ENCODE measurements at places on chromosomes 5 and 9.
A peak's percentile ranks its signal among the peaks of the same experiment; 100 is the strongest.

GRCh38 chr5:139268364-139269202, 25.0 kb upstream of the MATR3 start:
- no peak for DNase-seq

GRCh38 chr5:129249886-129250285, 155.3 kb downstream of the ISOC1 start:
- no peak for DNase-seq

DNA sequence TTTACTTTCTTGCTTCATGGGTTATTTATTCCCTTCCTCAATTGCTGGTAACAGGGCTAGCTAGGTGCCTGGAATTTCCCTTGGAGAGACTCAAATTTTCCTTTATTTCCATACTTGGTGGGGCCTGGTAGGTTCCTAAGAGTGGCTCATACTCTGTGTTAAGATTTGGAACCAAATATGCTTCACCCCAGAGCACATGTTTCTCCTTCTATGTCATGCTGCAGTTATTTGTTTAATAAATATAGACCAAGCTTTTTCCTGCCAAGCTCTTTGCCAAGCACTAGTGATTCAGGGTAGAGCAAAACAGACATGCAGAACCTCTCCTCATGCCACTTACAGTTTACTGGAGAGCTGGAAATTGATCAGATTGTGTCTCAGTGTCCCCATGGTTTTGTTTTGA, 290.3 kb upstream of the SGCD start:
- DNase-seq = no peak

DNA sequence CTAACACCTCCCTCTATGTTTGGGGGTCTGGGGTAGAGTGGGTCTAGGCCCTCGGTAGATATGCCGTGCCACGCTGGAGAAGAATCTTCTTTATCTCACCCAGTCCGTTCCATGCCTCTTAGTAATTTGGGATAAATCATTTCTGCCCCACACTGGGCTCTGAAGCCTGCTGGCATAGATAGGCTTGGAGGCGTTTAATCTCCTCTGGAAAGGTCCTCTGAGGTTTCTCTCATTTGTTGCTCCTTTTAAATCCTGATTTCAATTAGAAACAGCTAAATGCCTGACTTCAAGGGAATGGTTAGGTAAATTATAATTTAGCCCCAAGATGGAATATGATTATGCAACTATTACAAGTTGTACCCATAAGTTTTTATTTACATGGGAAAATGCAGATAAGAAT, 57.8 kb upstream of the AKNA start:
- DNase-seq = no peak

DNA sequence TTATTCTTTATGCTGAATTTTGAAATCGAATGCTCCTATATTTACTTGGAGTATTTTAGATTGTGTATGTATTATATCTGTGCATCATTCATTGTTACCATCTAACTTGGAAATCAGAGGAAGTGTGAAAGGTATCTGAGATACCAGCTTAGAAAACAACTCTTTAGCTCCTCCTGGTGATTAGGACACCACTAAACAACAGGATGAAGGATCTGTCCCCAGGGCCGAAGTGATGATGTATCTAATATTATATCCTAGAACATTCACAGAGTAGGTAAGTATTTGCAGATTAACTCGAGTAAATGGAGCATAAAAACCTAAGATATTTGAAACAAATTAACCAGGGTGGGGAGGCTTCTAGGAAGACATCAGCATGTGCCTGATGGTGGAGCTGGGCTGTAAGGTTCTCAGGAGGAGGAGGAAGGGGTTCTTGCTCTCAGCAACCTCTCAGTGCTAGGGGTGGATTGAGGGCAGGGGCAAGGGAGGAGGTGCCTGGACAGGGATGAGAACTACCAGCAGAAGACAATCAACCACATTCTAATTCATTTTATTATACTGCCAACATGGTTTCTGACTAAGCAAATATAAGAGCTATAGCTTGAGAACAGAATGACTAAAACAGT, 2.6 kb upstream of the NFIL3 start:
- DNase-seq = no peak

DNA sequence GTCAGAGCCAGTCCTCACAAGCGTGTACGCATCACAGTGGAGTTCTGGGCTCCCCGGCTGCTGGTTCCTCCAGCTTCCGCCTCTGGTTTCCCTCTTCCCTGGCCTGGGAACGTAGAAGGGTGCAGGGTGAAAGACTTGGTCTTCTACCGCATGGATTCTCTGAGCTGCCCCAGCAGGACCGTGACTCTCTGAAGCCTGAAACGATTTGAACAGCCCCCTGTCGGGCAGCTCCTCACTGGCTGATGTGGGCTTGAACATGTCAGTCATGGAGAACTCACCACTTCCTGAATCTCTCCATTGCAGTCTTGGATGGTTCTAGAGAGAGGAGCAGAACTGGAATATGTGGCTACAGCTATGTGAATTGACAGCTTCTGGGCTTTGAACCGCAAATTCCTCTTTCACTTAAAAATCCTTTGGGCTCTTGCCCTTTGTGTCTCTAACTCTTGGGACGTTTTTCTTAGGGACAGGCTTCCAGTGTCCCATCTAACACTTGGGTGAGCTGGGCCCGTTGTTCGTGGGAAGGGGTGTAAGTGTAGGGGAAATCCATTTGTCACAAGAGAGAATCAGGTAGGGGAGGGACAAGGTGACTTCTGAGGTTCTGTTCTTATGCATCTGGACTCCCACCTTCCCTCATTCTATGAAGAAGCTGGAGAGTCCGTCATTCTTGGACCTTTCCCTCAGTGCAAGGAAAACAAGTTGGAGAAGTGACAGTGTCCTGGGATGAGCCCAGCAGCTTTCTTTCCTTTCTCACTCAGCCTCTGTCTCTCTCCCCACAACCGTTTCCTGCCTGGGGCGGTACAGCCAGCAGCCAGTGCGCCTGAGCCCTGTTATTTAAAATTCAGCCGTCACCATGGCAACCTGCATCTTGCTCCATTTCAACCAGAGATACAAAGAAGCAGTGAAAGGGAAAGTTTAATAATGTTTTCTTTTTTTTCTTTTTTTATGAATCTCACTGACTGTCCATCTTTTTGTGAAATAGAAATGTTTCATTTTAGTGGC, 84.7 kb downstream of the PTTG1 start:
- DNase-seq = no peak

DNA sequence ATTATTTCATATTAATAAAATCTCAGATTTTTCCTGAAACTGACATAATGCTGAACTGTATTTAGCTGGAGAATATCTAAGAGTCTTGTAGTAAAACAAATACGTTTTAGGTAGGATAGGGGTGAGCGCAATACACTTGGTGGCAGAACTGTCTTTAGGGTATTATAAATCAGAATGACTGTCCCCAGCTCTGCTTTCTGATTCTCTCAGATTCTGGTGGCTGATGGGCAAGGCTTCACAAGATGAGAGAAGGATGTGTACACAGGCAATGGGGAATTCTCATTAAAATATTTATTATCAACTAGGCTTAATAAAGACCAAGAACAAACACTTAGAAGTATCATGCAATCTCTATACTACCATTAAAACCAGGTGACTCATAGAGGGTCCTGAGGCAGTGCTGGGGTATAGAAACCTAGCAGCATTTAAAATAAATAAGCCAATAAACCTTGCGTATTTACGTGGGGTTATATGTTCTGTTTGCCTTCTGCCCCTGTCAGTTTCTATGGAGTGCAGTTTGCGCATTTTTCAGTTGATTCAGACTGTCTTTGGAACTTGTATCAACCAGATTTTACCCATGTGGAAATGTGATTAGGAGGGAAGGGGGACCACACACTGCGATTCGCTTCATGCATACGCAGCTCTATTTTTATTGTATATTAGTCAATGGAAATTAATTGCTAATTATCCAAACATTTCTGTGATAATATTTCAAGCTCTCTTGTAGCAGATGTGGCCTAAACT, 1150.7 kb upstream of the WWC1 start:
- DNase-seq = no peak

- no peak for DNase-seq
These were observed 152.3 kb downstream of the KDM4C start for GRCh38 chr9:6910032-6910431.

DNA sequence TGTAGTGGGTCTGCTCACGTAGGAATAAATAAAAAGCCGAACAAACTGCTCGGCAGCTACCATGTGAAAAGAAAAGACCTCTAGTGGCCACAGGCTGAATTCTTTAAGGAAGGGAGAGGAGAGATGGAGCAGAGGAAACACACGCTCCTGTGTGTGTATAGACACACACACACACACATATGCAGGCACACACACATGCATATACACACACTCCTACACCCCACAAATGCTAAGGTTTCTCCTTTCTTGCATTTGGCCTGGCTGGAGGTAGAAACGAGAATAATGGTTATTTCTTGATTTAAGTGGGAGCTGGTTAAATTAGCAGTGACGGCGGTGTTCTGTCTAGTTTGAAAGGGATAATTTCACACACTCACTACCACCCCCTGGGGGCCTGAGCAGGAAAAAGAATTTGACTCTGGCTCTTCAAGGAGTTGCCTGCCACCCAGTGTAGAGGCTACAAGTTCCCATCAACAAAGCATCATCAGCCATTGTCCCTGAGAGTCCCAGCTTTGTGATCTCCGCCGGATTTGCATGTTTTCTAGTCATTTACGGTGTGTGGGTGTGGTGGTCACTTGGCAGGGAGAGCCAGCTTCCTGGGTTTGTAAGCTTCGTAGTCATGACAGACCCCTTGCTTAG, at the start of gene INSYN2B:
TSS of gene INSYN2B (minus strand) at position 78 of the 636 bp plus-strand sequence. CDS start 96,597 bp downstream, outside the sequence.
- DNase-seq = peak; percentile 57

DNA sequence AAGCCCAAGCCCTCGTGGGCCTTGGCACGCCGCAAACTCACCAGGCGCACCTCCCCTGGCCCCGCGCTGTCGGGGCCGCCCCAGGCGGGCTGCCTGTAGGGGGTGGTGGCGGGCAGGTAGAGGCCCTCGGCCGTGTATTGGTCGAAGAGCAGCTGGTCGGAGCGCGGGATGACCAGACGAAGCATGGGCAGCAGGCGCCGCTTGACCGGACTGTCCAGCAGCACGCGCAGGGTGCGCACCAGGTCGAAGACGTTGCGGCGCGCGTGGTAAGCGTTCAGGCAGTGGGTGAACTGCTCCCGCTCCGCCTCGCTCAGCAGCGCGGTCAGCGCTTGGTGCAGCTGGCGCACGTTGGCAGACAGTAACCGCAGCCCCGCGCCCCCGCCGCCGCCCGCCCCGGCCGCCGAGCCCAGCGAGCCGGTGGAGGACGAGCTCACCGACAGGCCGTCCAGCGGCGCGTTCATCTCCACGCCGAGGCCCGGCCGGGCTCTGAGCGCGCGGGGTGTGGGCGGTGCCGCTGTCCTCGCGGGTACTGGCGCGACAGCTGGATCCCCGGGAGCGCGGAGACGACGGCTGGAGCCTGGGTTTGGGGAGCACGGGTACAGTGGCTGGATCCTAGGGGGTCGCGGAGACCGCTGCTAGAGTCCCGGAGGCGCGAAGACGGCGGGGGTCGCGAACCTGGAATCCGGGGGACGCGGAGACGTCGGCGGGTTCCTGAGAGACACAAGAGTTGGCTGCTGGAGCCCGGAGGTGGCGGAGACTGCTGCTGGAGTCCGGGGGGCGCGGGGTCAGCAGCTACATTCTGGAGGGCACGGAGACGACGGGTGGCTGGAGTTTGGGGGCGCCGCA, 709 bp downstream of the WHRN start:
- DNase-seq = no peak

GRCh38 chr9:37954581-37954981, 50.7 kb upstream of the SLC25A51 start:
- no peak for DNase-seq

DNA sequence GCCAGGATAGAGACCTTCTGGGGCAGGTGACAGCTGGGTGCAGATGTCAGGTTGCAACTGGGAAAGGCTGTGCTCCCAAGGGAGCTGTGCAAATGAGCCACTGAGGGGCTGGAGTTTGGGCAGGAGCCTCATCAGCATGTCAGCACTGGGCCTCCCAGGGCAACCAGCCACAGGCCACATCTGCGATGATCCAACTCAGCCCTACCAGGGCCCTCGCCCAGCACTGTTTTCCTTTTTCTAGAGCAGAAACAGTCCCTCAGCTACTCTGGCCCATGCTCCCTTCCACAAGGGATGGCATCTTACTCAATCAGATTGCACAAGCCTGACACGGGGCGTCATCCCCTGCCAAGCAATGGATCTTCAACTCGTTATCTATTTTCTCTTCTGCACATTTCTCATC, 24.8 kb downstream of the NIPAL4 start:
- no peak for DNase-seq

- peak; percentile 39 for DNase-seq
These were observed 5.5 kb downstream of the NSMF start for GRCh38 chr9:137453643-137454081.

DNA sequence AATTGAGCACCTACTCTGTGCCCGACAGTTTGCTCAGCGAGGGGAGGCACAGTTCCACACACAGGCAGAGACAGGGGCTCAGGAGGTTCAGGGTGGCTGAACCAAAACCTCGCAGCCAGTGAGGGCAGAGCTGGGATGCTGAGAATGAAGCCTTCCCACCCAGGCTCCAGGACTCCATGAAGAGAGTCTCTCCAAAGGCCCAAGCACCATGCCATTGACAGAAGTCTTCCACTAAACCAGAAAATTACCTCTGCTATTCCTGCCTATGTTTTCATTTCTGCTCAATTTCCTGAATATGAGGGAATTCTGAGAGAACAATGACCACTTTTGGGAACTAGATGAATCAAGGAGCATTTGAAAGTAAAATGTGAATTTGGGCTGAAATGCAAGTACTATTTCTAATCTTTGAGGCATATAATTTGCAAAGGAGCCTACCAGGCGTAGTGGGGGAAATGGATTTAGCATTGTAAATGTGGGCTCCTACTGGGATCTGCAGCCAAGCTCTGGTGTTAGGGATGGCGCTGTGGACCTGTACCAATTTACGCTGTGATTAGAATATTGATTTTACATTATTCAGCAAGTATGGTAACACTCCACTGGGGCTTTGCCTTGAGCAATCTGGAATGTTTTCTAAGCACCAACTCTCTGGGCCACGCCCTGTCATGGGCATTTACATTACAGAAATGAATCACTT, 91.9 kb downstream of the DRD1 start:
- no peak for DNase-seq

GRCh38 chr9:69515810-69516209, 156.4 kb downstream of the APBA1 start:
- no peak for DNase-seq

GRCh38 chr5:148913985-148914431, 87.6 kb downstream of the ADRB2 start:
- DNase-seq = peak; percentile 58

- DNase-seq = no peak
These were observed 11.0 kb upstream of the ERMP1 start for GRCh38 chr9:5843794-5844471.

DNA sequence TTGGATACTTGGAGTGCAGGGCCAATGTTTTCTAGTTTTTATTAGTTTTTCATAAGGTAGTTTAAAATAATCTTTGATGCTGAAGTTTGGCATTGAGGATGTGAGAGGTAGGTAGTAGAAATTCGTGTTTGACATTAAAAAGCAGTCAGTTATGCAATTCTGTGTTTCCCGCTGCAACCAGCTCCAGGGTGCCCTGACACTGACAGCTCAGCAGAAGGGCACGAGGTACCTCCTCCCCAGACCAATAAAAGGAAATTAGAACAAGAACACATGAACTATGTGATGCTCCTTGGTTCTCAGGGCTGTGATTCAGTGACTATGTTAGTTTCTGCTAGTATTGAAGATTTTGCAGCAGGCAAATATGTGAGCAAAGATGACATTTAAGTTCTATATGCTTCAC, 40.2 kb downstream of the NSUN2 start:
- no peak for DNase-seq

Data from pulmonary artery endothelial cell (primary cell).